ENCODE measurements at places on chromosomes 3 and 15. TPM values are rescaled to one million over a fixed set of nuclear protein-coding genes. Genes with fewer than 3 reads are reported as not detected.
A peak's percentile ranks its signal among the peaks of the same experiment; 100 is the strongest.

DNA sequence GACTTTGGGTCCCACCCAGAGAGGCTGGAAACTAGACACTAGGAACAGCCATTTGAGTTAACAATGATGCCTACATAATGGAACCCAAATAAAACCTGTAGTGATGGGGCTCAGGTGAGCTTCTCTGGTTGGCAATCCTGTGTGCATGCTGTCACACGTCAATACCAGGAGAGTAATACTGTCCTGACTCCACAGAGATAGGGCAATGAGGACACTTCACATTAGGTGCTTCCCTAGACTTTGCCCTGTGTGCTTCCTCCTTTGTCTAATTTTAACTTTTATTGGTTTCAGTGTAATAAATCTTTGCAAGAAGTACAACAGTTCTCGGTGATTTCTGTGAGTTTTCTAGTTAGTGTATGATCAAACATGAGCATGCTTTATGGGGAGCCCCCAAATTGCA, 281.8 kb upstream of the ARRDC4 start:
- DNase-seq = no peak

The LINGO1 gene
- not detected for total RNA-seq

The PP2D1 gene
- not detected for total RNA-seq

The GP9 gene
- total RNA-seq = not detected

GRCh38 chr3:151210676-151211381, 7.8 kb upstream of the GPR171 start:
- no peak for DNase-seq

The CIDEC gene
- total RNA-seq = not detected

GRCh38 chr3:39101022-39101689, 6.3 kb downstream of the GORASP1 start:
- DNase-seq = peak; percentile 82

GRCh38 chr15:48427960-48428547, 96.8 kb downstream of the DUT start:
- DNase-seq = no peak

GRCh38 chr15:28876131-28876844, 9.5 kb upstream of the APBA2 start:
- no peak for DNase-seq

The STRIT1 gene
- total RNA-seq = not detected
